ENCODE measurements at places on chromosomes 5 and 9.
A peak's percentile ranks its signal among the peaks of the same experiment; 100 is the strongest.

- no peaks in the 10 kb centered on the region for H3K27me3 ChIP-seq
- H3K36me3 ChIP-seq = no peaks in the 10 kb centered on the region
- no peak overlapping the region for H3K27ac ChIP-seq
- H3K4me1 ChIP-seq = peaks cover 6% of the 10 kb centered on the region
These were observed 36.1 kb upstream of the UBE2D2 start for GRCh38 chr5:139524940-139525585.

GRCh38 chr9:22446950-22447617 lies 460 bp downstream of the DMRTA1 start:
- H3K27me3 ChIP-seq = no peaks in the 10 kb centered on the region
- H3K27ac ChIP-seq = peak overlapping the region; percentile 42
- H3K4me3 ChIP-seq = peak overlapping the region; percentile 89
- H3K4me1 ChIP-seq = no peaks in the 10 kb centered on the region

DNA sequence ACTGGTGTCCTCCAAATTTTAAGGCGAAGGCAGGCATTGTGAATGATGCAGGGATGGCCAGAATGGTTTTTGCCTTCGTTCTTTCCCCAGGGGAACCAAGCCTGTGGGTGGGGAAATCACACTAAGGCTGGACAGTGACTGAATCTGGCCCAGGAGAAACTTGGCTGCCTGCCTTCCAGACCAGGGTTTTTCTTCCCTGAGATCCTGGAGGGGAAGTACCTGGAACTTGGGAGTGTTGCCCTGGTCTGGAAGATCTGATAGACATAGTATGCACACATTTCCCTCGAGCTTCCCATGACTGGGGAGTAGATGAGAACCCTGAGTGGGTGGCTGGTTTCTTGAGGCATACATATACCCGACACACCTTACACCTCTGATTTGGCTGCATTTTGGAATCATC lies 664 bp upstream of the IL11RA start:
- peaks cover 3% of the 10 kb centered on the region for H3K36me3 ChIP-seq
- H3K27ac ChIP-seq = no peak overlapping the region
- H3K4me1 ChIP-seq = peaks cover 21% of the 10 kb centered on the region
- H3K27me3 ChIP-seq = no peaks in the 10 kb centered on the region
- H3K4me3 ChIP-seq = peak overlapping the region; percentile 48

GRCh38 chr9:71746023-71746757 lies 22.1 kb downstream of the CEMIP2 start:
- DNase-seq = no peak
- H3K27ac ChIP-seq = no peak overlapping the region
- H3K4me1 ChIP-seq = peaks cover 3% of the 10 kb centered on the region

GRCh38 chr5:61824396-61824795 lies 481.6 kb upstream of the KIF2A start:
- H3K4me3 ChIP-seq = no peak overlapping the region
- no peaks in the 10 kb centered on the region for H3K36me3 ChIP-seq
- no peak overlapping the region for H3K27ac ChIP-seq
- H3K27me3 ChIP-seq = no peaks in the 10 kb centered on the region
- peaks cover 3% of the 10 kb centered on the region for H3K4me1 ChIP-seq
- no peak for DNase-seq

- H3K4me1 ChIP-seq = peaks cover 14% of the 10 kb centered on the region
- H3K4me3 ChIP-seq = no peak overlapping the region
- no peak overlapping the region for H3K27ac ChIP-seq
- no peaks in the 10 kb centered on the region for H3K36me3 ChIP-seq
- no peak for DNase-seq
- H3K27me3 ChIP-seq = peaks cover 25% of the 10 kb centered on the region
These were observed 655 bp downstream of the GRIN1 start for GRCh38 chr9:137139468-137140150.

- no peak for DNase-seq
- no peaks in the 10 kb centered on the region for H3K4me1 ChIP-seq
- no peak overlapping the region for H3K27ac ChIP-seq
- no peak overlapping the region for H3K4me3 ChIP-seq
These were observed 46.6 kb upstream of the PRSS3 start for GRCh38 chr9:33748633-33749304.

GRCh38 chr5:117496801-117497200 lies 922.2 kb upstream of the SEMA6A start:
- H3K4me1 ChIP-seq = no peaks in the 10 kb centered on the region
- no peaks in the 10 kb centered on the region for H3K36me3 ChIP-seq
- H3K4me3 ChIP-seq = no peak overlapping the region
- no peaks in the 10 kb centered on the region for H3K27me3 ChIP-seq

GRCh38 chr9:89175828-89176261 lies 2.8 kb downstream of the SHC3 start:
- no peak overlapping the region for H3K27ac ChIP-seq
- DNase-seq = no peak
- H3K27me3 ChIP-seq = peaks cover 35% of the 10 kb centered on the region

DNA sequence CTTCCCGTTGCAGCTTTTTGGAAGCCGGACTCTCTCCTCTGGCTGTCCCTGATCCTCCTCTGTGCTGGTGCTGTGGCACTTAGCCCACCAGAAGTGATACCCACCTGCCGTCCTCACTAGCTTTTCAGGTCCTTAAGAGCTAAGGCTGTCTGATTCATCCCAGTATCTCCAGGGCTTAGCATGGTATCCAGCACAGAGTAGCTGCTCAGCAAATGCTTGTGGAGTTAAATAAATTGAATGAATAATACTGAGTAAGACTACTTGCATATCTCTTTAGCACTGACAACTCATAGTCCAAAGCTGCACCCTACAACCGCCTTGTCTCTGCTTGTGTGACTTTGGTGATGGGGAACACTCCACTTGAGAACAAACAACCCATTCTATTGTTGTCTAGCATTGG lies 7.7 kb upstream of the XPA start:
- no peak overlapping the region for H3K27ac ChIP-seq
- no peaks in the 10 kb centered on the region for H3K36me3 ChIP-seq
- no peak for DNase-seq
- no peak overlapping the region for H3K4me3 ChIP-seq

GRCh38 chr5:131640043-131640856 lies 5.2 kb upstream of the RAPGEF6 start:
- H3K4me1 ChIP-seq = no peaks in the 10 kb centered on the region
- no peak for DNase-seq
- H3K4me3 ChIP-seq = no peak overlapping the region
- no peak overlapping the region for H3K27ac ChIP-seq

DNA sequence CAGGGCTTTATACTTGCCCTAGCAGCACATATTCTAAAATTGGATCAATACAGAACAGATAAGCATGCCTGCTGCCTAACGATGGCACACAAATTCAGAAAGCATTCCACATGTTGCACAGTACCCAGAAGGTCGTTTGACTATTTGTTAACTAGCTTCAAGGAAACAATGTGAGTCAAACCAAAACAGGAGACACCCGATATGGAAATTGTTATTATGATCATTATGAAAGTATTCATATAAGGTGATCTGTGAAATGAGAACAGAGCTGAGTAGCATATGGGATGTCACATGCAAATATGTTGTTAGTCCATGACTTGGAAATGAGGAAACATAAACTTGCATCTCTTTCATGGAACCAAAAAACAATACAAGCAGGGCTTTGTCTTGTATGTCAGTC lies 56.3 kb upstream of the BICD2 start:
- no peaks in the 10 kb centered on the region for H3K27me3 ChIP-seq
- H3K36me3 ChIP-seq = no peaks in the 10 kb centered on the region
- no peak overlapping the region for H3K27ac ChIP-seq
- H3K4me1 ChIP-seq = no peaks in the 10 kb centered on the region
- no peak overlapping the region for H3K4me3 ChIP-seq

GRCh38 chr9:127370672-127371648 lies 26.0 kb upstream of the SLC2A8 start:
- DNase-seq = peak; percentile 43
- no peaks in the 10 kb centered on the region for H3K4me1 ChIP-seq
- H3K27me3 ChIP-seq = no peaks in the 10 kb centered on the region
- H3K27ac ChIP-seq = no peak overlapping the region

GRCh38 chr9:81874931-81875330 lies 53.3 kb upstream of the SPATA31D4 start:
- no peaks in the 10 kb centered on the region for H3K4me1 ChIP-seq
- no peak for DNase-seq
- H3K36me3 ChIP-seq = no peaks in the 10 kb centered on the region

DNA sequence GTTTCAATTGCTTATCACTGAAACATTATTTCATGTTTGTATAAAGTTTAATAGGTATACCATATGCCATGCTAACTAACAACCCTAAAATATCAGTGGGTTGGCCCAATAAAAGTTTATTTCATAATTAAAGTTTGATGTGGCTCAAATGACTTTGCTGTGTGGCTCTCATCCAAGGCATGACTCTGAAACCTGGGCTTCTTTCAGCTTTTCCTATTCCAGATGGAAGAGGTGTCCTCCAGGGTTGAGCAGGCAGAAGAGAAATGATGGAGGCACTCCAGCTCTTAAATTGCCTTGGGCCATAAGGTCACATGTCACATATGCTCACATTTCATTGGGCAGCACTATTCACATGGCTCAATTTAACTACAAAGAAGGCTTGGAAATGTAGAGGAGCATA lies 101.9 kb downstream of the MACIR start:
- DNase-seq = no peak
- no peaks in the 10 kb centered on the region for H3K4me1 ChIP-seq
- no peaks in the 10 kb centered on the region for H3K27me3 ChIP-seq
- no peak overlapping the region for H3K27ac ChIP-seq
- H3K36me3 ChIP-seq = no peaks in the 10 kb centered on the region
- no peak overlapping the region for H3K4me3 ChIP-seq

GRCh38 chr5:134124289-134125038 lies 10.0 kb downstream of the TCF7 start:
- H3K4me1 ChIP-seq = no peaks in the 10 kb centered on the region
- no peak for DNase-seq
- H3K36me3 ChIP-seq = no peaks in the 10 kb centered on the region

GRCh38 chr9:18601026-18601425 lies 127.1 kb downstream of the ADAMTSL1 start:
- H3K4me1 ChIP-seq = peaks cover 2% of the 10 kb centered on the region
- no peak overlapping the region for H3K4me3 ChIP-seq
- no peak for DNase-seq
- no peak overlapping the region for H3K27ac ChIP-seq
